DND-41 (cell line): ENCODE measurements at places on chromosomes 1 and 21.

GRCh38 chr1:185284533-185285276 lies 32.3 kb downstream of the IVNS1ABP start:
- DNase-seq = no peak
- no peaks in the 10 kb centered on the region for H3K27me3 ChIP-seq
- peaks cover 15% of the 10 kb centered on the region for H3K4me1 ChIP-seq
- no peaks in the 10 kb centered on the region for H3K36me3 ChIP-seq
- H3K27ac ChIP-seq = no peak overlapping the region

DNA sequence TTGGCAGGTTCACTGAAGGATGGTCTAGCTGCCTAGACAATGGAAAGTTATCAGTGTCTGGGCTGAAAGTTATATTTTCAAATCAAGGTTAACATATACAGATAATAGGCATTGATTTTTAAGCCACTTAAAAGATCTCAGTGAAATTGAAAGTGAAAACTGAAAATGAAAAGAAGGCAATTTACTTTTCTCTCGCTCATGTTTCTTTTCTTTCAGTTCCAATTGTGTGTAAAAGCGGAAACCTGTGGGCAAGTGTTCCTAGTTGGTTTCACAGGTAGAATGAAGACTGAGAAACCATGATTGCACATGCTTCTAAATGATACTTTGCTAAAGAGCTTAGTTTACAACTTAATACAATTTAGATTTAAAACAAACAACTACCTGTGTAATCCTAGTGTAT lies 383.7 kb downstream of the ZP4 start:
- H3K36me3 ChIP-seq = no peaks in the 10 kb centered on the region
- no peak overlapping the region for H3K4me3 ChIP-seq
- no peak for DNase-seq
- no peak overlapping the region for H3K27ac ChIP-seq
- no peaks in the 10 kb centered on the region for H3K4me1 ChIP-seq
- H3K27me3 ChIP-seq = no peaks in the 10 kb centered on the region

GRCh38 chr21:19844334-19844733 lies 1153.9 kb upstream of the NCAM2 start:
- no peak overlapping the region for H3K27ac ChIP-seq
- H3K4me1 ChIP-seq = no peaks in the 10 kb centered on the region
- no peaks in the 10 kb centered on the region for H3K36me3 ChIP-seq
- DNase-seq = no peak
- H3K27me3 ChIP-seq = no peaks in the 10 kb centered on the region

- H3K27ac ChIP-seq = no peak overlapping the region
- no peak overlapping the region for H3K4me3 ChIP-seq
These were observed 3.1 kb upstream of the BLACAT1 start for GRCh38 chr1:205458777-205459566.

- H3K4me3 ChIP-seq = no peak overlapping the region
- H3K27me3 ChIP-seq = no peaks in the 10 kb centered on the region
- H3K4me1 ChIP-seq = no peaks in the 10 kb centered on the region
- no peak for DNase-seq
- H3K27ac ChIP-seq = no peak overlapping the region
These were observed 21.9 kb upstream of the NBL1 start for GRCh38 chr1:19622204-19622603.

DNA sequence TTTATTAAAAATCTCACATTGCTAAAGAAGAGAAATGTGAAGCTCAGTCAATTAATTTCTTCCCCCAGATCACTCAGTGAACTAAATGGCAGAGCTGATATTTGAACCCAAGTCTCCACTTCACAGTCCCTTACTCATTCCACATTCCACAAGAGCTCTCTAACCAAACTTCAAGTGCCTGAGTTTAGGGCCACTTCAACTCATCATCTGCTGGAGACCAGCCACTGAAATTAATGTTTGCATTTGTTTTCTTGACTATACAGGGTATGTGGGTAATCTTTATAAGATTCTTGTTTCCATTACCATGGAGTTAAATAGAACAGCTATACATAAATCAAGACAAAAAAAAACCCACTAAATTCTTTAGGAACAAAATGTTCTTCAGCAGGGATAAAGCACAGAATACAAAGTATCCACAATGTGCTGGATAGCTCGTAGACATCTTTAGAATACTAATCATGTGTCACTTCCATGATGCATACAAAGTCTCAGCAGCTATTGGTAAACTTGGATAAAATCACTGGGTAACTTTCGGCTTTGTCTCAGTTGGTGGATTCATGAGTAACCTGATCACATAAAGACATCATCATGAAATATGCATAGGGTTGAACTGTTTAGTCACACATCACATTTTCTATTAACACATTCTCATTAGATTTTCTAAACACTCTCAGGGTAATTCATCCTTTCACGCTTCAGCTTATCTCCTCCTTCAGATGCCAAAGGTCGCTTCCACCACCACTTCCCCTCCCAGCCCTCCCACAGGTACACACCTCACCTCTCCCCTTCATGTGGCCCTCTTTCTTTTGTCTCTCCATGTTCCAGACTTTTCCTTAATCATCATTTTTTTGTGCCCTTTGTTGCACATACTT lies 89.8 kb downstream of the LRRC53 start:
- no peaks in the 10 kb centered on the region for H3K36me3 ChIP-seq
- no peaks in the 10 kb centered on the region for H3K4me1 ChIP-seq
- H3K4me3 ChIP-seq = no peak overlapping the region
- no peaks in the 10 kb centered on the region for H3K27me3 ChIP-seq

DNA sequence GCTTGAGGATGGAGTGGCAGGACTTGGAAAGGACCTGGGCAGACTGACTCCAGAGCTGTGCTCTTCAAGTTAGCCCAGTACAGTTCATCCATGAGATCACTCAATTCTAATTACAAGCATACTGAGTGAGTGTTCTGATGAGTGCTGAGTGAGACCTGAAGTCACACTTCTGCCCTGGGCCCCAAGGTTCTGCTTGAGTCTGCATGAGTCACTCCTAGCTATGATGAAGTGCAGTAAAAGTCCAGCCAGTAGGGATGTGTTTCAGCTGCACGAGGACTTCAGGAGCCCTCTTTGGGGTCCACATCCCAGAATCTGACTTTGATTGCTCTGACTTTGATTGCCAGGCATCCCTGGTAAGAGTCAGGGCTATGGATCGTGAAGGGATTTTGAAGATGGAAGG lies 35.8 kb downstream of the PLEKHA6 start:
- no peak overlapping the region for H3K27ac ChIP-seq
- no peaks in the 10 kb centered on the region for H3K4me1 ChIP-seq
- no peak for DNase-seq
- H3K27me3 ChIP-seq = peaks cover 36% of the 10 kb centered on the region
- H3K4me3 ChIP-seq = no peak overlapping the region
- no peaks in the 10 kb centered on the region for H3K36me3 ChIP-seq

DNA sequence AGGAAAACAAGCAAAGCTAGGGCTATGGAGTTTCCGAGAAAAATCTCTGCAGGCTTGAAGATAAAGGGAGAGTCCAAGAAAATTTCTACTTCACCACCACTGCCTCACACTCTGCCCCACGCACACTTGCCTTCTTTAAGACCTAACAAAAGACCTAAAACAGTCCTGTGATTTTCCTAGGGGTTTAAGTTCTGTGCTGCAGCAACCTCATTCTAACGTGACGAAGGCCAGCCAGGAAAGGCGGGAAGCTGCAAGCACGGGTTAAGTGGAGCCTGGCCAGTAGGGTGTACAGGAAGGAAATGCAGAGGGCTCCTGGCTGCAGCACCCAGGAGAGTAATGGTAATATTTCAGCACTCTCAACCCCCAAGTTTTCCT lies 1.5 kb downstream of the SPATA6 start:
- H3K27me3 ChIP-seq = no peaks in the 10 kb centered on the region
- DNase-seq = no peak
- H3K4me1 ChIP-seq = no peaks in the 10 kb centered on the region
- no peak overlapping the region for H3K27ac ChIP-seq

DNA sequence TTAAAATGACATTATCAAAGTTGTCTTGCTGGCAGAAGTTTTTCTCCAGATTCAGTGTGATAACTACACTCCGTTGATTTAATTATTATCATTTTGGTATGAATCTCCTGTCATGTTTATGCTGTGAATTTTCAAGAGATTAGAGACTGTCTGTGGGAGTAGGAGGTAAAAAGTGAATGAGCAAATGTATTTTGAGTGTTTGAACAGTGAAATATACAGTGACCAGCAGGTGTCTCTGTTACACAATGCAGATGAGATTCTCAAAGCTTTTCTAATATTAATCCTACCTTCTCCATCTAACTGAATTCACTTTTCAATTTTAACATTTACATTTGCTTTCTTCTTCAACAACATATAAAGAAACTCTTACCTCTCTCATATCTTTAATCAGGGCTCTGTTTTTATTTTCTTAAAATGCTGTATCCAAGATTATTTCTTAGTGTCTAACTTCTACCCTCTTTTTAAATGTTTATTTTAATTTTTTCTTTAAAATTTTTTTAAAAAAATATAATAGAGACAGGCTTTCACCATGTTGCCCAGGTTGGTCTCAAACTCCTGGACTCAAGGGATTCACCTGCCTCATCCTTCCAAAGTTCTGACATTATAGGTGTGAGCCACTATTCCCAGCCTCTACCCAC lies 20.9 kb upstream of the HSPA13 start:
- no peaks in the 10 kb centered on the region for H3K36me3 ChIP-seq
- H3K27me3 ChIP-seq = no peaks in the 10 kb centered on the region
- peaks cover 9% of the 10 kb centered on the region for H3K4me1 ChIP-seq
- H3K27ac ChIP-seq = no peak overlapping the region

- no peak overlapping the region for H3K4me3 ChIP-seq
- H3K27ac ChIP-seq = no peak overlapping the region
- no peaks in the 10 kb centered on the region for H3K27me3 ChIP-seq
- DNase-seq = no peak
- H3K36me3 ChIP-seq = no peaks in the 10 kb centered on the region
These were observed 159.1 kb downstream of the LHX8 start for GRCh38 chr1:75293270-75293669.

GRCh38 chr1:226001963-226002666 lies 3.0 kb upstream of the SDE2 start:
- H3K27me3 ChIP-seq = no peaks in the 10 kb centered on the region
- peaks cover 24% of the 10 kb centered on the region for H3K4me1 ChIP-seq
- H3K36me3 ChIP-seq = no peaks in the 10 kb centered on the region
- peak; percentile 19 for DNase-seq
- no peak overlapping the region for H3K4me3 ChIP-seq
